ENCODE measurements at places on chromosomes 6 and 20. TPM values are rescaled to one million over a fixed set of nuclear protein-coding genes. Genes with fewer than 3 reads are reported as not detected.

DNA sequence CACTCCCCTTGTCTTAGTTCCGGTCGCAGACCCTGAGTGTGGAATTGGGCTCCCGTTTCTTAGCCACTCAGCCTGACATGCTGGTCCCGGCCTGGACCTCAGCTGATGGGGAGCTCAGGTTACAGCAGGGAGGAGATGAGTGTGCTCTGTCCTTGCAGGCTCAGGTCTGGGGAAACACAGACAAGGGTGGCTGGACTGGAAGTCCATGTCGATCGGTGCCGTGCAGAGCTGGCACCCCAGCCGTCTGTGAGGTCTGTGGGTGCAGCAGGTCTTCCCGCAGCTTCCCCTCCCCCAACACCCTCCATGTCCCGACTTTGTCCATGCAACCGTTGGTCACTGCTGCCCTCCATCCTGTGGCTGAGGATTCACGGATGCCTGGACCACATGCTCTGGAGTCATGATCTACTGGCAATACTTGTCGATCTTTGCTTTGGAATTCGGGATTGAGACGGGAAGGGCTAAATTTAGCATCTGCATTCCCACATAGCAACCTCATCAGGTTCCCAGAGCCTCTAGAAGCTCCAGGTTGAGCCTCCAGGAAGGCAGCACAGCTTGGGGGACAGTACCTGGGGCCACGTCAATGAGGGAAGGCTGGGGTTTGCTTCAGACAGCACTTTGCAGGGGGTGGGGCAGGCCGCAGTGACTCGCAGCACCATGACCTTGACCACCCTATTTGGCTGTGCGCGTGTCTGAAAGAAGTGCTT lies 118.8 kb downstream of the PSMB1 start:
- DNase-seq: no peak
- H3K27ac ChIP-seq: peak overlapping the region; percentile 71
- H3K27me3 ChIP-seq: peaks cover 4% of the 10 kb centered on the region
- peaks cover 43% of the 10 kb centered on the region for H3K4me1 ChIP-seq
- H3K36me3 ChIP-seq: no peaks in the 10 kb centered on the region
- H3K4me3 ChIP-seq: no peak overlapping the region

DNA sequence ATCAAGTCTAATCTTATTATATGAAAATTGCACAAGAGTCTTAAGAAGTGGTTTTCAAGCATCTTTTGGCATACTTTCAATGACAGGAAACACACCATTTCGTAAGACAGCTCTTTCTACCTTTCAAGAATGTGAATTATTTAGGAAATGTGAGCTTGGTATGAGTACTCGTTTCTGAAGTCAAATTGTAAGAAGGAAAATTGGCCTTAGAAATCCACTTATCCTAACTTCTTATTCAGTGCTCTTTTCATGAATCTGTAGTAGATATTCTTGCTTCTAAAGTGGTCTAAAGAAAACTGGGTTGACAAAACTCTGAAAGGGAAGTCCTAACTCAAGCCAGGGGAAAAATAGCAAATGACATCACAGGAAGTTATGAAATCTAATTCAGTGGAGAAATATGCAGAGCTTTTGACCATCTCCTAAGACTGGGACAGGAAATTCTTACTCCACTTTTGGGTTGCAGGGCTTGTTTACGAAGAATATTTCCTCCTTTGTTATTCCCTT lies 38.5 kb upstream of the OGFRL1 start:
- no peak overlapping the region for H3K4me3 ChIP-seq
- peak overlapping the region; percentile 69 for H3K27ac ChIP-seq
- H3K27me3 ChIP-seq: no peaks in the 10 kb centered on the region
- peaks cover 4% of the 10 kb centered on the region for H3K4me1 ChIP-seq

- H3K27ac ChIP-seq: no peak overlapping the region
- no peaks in the 10 kb centered on the region for H3K27me3 ChIP-seq
- H3K4me1 ChIP-seq: no peaks in the 10 kb centered on the region
- no peaks in the 10 kb centered on the region for H3K36me3 ChIP-seq
- DNase-seq: no peak
- H3K4me3 ChIP-seq: no peak overlapping the region
Observed at GRCh38 chr20:15565786-15566185, 1007.5 kb downstream of the KIF16B start.

- no peak overlapping the region for H3K4me3 ChIP-seq
- H3K27me3 ChIP-seq: peaks cover 21% of the 10 kb centered on the region
- H3K27ac ChIP-seq: no peak overlapping the region
- no peaks in the 10 kb centered on the region for H3K36me3 ChIP-seq
- H3K4me1 ChIP-seq: no peaks in the 10 kb centered on the region
- no peak for DNase-seq
Observed at GRCh38 chr6:41325446-41326066, 9.9 kb upstream of the NCR2 start.

DNA sequence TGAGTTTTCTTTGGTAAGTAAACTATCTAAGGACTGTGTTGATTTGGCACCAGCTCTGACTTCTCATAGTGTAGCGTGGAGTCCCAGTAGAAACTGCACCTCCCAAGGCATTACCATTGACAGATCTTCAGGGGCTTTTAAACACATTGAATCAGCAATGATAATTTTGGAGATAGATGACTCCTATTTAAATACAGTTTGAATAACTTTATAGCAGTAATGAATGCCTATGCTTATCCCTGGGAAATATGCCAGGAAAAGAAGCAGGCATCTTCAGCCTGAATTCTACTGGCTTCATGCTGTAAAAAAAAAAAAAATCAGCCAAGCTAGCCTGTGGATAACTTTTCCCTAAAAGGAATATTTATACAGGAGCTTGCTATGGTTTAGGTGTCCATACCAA lies 895.9 kb downstream of the EYS start:
- no peak overlapping the region for H3K27ac ChIP-seq
- H3K36me3 ChIP-seq: no peaks in the 10 kb centered on the region
- H3K27me3 ChIP-seq: no peaks in the 10 kb centered on the region
- no peaks in the 10 kb centered on the region for H3K4me1 ChIP-seq

DNA sequence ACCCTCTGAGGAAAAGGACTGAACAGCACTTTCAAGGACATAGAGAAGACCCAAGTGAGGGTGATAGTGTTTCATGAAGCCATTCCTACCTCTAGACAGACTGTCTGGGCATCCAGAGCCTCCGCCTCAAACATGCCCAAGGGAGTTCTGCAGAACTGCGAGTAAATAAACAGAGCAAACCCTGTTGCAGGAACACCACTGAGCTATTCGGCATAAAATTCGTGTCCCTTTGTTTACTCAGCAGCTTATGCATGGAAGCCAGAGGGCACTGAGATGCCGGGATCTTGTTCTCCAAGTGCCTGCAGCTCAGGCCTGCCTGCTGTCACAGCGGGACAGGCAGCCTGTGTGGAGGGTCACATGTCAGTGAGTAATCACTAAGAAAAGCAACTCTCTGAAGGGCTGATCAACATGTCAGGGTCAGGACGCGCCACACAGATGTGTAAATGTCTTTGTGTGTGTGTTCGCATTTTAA lies 164.9 kb upstream of the HEY2 start:
- H3K27me3 ChIP-seq: no peaks in the 10 kb centered on the region
- no peaks in the 10 kb centered on the region for H3K36me3 ChIP-seq

DNA sequence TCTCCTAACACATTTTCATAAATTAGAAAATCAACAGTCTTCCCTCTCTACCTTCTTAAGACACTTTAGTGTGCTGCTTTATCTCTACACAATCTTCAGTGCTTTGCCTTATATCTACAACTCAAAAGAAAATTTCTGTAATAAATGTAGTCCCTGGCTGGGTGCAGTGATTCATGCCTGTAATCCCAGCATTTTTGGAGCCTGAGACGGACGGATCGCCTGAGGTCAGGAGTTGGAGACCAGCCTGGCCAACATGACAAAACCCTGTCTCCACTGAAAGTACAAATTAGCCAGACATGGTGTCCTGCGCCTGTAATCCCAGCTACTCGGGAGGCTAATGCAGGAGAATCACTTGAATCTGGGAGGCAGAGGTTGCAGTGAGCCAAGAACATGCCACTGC lies 9.7 kb upstream of the EDN1 start:
- no peak overlapping the region for H3K27ac ChIP-seq
- H3K27me3 ChIP-seq: no peaks in the 10 kb centered on the region
- DNase-seq: no peak
- H3K4me1 ChIP-seq: no peaks in the 10 kb centered on the region
- no peak overlapping the region for H3K4me3 ChIP-seq

DNA sequence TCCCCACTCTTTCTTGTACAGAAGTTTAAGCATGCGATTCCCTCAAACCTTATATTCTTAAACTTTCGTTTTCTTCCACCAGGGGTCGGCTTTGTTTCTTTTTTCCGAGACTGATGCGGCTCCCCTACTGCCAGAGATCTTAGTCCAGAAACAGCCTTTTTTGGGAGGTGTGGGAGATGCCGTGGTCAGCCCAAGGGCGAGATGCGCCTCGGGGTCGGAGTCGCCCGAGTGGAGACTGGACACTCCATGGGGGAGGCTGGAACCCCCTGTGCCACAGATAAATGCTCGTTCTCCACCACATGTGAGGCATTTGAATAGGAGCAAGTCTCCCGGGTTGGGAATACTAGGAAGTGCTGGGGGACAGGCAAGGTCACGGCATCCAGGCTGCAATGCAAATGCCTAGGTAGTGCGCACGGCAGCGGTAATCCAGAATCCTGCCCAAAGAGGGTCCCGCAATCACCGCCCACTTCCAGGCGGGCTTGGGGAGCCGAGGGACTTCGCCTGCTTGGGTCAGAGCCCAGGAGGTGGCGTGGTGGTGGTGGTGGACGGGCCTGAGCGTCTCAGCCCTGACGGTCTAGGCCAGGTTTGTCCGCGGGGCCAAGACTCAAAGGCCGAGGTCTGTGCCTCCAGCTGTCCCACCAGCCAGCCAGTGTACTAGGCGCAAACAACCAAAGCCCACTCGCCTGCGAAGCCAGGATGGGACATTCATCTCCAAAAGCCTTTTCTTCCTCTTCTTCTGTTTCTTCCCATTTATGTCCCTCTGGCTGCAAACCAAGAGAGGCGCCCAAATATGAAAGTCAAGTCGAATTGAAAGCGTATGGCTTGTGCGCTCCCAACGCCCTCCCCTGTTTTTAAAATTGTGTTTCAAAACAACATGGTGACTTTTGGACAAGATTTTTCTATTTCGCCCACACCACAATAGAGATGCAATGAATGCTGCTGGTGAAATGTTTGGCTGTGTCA lies 39.3 kb upstream of the OSTM1 start:
- peaks cover 82% of the 10 kb centered on the region for H3K27me3 ChIP-seq
- H3K4me3 ChIP-seq: no peak overlapping the region
- no peak overlapping the region for H3K27ac ChIP-seq

GRCh38 chr20:51360451-51361201 lies 181.9 kb downstream of the NFATC2 start:
- no peaks in the 10 kb centered on the region for H3K36me3 ChIP-seq
- H3K4me1 ChIP-seq: no peaks in the 10 kb centered on the region
- DNase-seq: no peak
- H3K4me3 ChIP-seq: no peak overlapping the region
- no peak overlapping the region for H3K27ac ChIP-seq
- peaks cover 2% of the 10 kb centered on the region for H3K27me3 ChIP-seq

DNA sequence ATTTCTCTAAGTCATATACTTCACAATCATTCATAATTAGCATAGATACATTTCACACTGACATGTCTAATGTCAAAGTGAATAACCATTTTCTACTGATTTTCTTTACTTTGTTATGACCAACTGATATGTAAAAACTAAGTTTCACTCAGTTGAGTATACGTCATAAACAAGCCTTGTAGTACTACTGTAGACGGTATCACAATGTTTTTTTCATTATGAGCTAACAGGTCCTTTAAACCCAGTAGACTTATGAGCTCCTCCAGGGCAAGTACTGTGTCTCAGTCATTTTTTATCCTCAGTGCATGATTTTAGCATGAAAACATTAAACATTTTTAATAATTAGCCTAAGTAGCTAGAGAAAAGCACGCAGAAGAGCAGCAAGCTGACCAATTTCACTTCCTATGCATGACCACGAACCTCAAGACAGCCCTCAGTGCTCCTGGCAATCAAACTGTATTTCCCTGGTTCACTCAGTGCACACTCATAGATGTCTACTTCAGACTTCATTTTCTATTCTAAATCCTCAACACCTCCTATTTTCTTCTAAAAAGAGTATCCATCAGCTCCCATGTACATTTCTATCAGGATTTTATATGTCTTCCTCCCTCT lies 32.0 kb upstream of the TFAP2D start:
- no peak overlapping the region for H3K4me3 ChIP-seq
- no peak for DNase-seq
- H3K4me1 ChIP-seq: no peaks in the 10 kb centered on the region

- no peaks in the 10 kb centered on the region for H3K27me3 ChIP-seq
- no peaks in the 10 kb centered on the region for H3K4me1 ChIP-seq
- no peak overlapping the region for H3K4me3 ChIP-seq
Observed at GRCh38 chr6:153160221-153160620, 29.1 kb upstream of the RGS17 start.

DNA sequence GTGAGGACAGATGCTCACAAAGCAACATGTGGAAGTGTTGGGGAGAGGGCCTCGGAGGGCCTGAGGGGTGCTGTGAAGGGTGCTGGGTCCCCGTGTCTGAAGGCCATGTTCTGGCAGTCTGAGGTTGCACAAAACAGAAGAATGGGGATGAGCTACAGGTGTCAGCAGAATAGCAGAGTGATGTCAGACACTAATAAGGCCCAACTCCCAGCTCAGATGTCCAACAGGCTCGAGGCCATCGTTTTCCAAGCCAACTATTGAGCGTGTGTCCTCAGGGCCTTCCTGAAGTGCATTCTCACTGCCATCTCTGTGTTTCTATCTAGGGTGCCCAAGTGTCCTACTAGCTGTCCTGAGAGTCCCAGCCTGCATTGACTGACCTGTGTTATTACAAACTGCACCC lies 7.9 kb downstream of the BFSP1 start:
- H3K27ac ChIP-seq: no peak overlapping the region
- H3K27me3 ChIP-seq: no peaks in the 10 kb centered on the region
- no peaks in the 10 kb centered on the region for H3K36me3 ChIP-seq
- DNase-seq: no peak
- peaks cover 3% of the 10 kb centered on the region for H3K4me1 ChIP-seq
- no peak overlapping the region for H3K4me3 ChIP-seq

DNA sequence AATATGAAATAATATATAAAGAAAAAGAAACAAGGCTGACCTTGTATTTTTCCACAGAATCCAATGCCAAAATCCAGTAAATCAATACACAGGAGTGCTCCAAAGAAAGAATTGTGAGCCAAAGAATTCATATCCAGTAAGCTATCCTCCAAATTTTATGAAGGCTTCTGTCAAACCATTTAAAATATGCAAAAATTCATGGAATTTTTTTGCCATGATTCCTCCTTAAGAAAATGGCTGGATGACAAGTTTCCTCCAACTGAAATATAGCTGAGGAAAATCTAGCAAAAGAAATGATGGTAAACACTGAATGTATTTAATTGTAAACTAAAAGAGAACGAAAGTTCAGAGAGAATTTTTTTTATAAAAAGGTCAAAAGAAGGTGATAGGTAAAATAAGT lies 290.3 kb downstream of the UBE3D start:
- peak; percentile 72 for DNase-seq
- H3K4me1 ChIP-seq: no peaks in the 10 kb centered on the region
- H3K27me3 ChIP-seq: no peaks in the 10 kb centered on the region
- H3K36me3 ChIP-seq: no peaks in the 10 kb centered on the region
- H3K27ac ChIP-seq: no peak overlapping the region

- no peak for DNase-seq
- peaks cover 59% of the 10 kb centered on the region for H3K4me1 ChIP-seq
- no peaks in the 10 kb centered on the region for H3K27me3 ChIP-seq
- no peak overlapping the region for H3K4me3 ChIP-seq
- H3K27ac ChIP-seq: no peak overlapping the region
- H3K36me3 ChIP-seq: peaks cover 58% of the 10 kb centered on the region
Observed at GRCh38 chr6:111715321-111715720, 109.6 kb upstream of the TRAF3IP2 start.

Gene STMND1
- not detected for total RNA-seq

Gene EDN1
- total RNA-seq: 3.3 TPM

Gene OR2J3
- not detected for total RNA-seq

Gene PDYN
- not detected for total RNA-seq

All from muscle of leg (tissue), 16 donors.